ENCODE measurements at places on chromosomes 2 and 18. TPM values are rescaled to one million over a fixed set of nuclear protein-coding genes. Genes with fewer than 3 reads are reported as not detected.

DNA sequence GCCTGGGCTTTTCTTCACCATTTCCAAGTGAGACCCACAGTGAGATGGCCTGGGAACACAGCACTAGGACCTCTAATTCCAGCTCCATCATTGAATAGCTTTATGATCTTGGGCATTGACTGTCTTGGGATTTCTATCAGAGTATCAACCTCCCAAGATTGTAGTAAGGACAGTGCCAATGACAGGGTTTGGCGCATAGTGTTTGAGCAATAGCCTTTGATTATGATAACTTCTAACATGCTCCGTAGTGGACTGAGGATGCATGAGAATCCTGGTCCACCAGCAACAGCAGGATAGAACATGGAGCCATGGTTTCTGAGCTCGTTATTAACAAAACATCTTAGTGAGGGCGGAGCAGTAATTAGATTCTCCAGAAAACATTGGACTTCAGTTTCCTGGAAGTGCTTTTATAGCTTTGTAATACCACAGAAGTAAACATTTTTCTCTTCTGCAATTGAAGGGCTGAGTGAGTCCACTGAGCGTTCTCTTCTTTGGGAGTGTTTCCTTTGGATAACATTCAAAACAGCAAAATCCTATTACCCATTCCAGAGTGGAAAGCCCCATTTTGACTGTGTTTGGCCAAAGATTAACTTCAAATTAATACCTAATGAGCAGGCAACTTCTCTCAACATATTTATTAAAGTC, 63.7 kb downstream of the IL1R2 start:
- H3K27ac ChIP-seq: peak overlapping the region; percentile 60
- no peak for DNase-seq
- no peak overlapping the region for H3K4me3 ChIP-seq
- H3K36me3 ChIP-seq: no peaks in the 10 kb centered on the region
- no peaks in the 10 kb centered on the region for H3K27me3 ChIP-seq
- no peaks in the 10 kb centered on the region for H3K4me1 ChIP-seq

The RRM2 gene
- total RNA-seq: 27.2 TPM

- no peaks in the 10 kb centered on the region for H3K36me3 ChIP-seq
- no peak overlapping the region for H3K27ac ChIP-seq
- H3K27me3 ChIP-seq: no peaks in the 10 kb centered on the region
- H3K4me1 ChIP-seq: no peaks in the 10 kb centered on the region
These were observed 101.6 kb upstream of the DLX2 start for GRCh38 chr2:172204309-172204708.

DNA sequence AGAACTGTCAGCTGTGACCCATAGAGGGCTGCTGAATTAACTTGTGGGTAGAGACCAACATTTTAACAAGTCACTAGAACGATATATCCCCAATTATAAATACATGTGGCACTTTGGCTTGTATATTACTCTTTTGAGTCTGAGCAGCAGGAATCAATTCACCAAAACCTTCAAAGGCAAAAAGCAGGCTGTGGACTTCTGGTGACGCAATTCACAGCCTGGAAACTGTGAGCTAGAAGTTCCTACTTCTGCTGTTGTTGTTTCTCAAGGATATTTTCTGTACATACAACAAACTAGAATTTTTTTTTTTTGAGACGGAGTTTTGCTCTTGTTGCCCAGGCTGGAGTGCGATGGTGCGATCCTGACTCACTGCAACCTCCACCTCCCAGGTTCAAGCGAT, 37.3 kb downstream of the PTCD3 start:
- H3K27ac ChIP-seq: no peak overlapping the region
- no peaks in the 10 kb centered on the region for H3K4me1 ChIP-seq

GRCh38 chr2:23600346-23600745, 215.4 kb downstream of the KLHL29 start:
- H3K4me3 ChIP-seq: no peak overlapping the region
- no peak overlapping the region for H3K27ac ChIP-seq
- no peak for DNase-seq

The CDK5R2 gene
- total RNA-seq: not detected

The CCL20 gene
- total RNA-seq: not detected

GRCh38 chr2:69545477-69545932, 98.0 kb downstream of the AAK1 start:
- H3K27ac ChIP-seq: no peak overlapping the region
- H3K4me3 ChIP-seq: no peak overlapping the region
- H3K27me3 ChIP-seq: no peaks in the 10 kb centered on the region
- no peaks in the 10 kb centered on the region for H3K4me1 ChIP-seq
- no peaks in the 10 kb centered on the region for H3K36me3 ChIP-seq
- no peak for DNase-seq

DNA sequence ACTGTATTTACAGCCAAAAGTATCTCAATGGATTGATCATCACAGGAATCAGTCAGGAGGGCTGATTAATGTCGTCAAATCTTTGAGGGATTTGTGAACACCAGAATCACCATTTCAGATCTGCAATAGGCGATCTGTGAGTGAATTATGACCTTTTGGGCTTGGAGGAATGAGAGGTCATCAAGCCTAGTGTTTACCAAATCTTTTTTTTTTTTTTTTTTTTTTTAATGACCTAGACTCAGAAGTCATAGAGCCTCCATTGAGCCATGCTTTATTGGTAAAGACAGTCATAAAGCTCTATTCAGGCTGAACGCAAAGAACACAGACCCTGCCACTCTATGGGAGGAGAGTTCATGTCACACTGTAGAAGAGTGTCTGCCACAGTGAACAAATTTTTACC, 97.7 kb downstream of the SOCS6 start:
- H3K36me3 ChIP-seq: no peaks in the 10 kb centered on the region
- H3K27ac ChIP-seq: no peak overlapping the region
- H3K4me1 ChIP-seq: no peaks in the 10 kb centered on the region
- no peak for DNase-seq
- H3K4me3 ChIP-seq: no peak overlapping the region

The CD8B2 gene
- total RNA-seq: not detected

DNA sequence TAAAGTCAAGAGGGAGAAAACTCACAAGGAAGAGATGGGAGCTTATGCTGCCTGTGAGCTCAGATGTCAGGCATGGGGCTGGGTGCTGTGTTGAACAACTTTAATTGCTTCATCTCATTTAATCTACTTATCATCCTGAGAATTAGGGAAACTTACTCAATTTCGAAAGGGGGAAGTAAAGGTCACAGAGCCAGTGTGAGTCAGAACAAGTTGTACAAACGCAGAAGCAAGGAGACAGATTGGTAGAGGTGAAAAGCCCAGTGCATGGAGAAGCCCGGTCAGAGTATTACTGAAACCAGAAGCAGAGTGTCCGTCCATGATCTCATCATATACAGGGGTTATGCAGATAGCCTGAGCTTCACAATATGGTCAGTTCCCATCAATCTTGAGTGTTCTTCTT, 281.1 kb upstream of the POU3F3 start:
- H3K27ac ChIP-seq: no peak overlapping the region
- no peak overlapping the region for H3K4me3 ChIP-seq
- no peaks in the 10 kb centered on the region for H3K36me3 ChIP-seq
- no peak for DNase-seq

DNA sequence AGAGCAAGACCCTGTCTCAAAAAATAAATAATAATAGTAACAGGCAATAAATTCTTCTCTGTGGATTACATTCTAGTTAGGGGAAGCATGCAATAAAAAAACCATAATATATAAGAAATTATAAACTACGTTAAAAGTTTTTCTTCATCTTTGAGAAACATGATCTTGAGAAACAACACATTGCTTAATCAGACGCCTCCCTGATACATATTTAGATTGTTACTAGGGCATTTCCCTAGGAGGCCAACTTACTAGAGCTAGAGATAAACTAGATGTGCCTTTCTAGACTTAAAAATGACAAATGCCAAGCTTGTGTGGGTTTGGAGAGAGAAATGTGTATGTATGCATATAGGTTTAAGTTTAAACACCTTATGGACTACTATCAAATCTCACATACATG, 76.3 kb upstream of the GALNT5 start:
- no peaks in the 10 kb centered on the region for H3K4me1 ChIP-seq
- no peaks in the 10 kb centered on the region for H3K36me3 ChIP-seq
- no peak for DNase-seq
- no peak overlapping the region for H3K27ac ChIP-seq
- H3K4me3 ChIP-seq: no peak overlapping the region

DNA sequence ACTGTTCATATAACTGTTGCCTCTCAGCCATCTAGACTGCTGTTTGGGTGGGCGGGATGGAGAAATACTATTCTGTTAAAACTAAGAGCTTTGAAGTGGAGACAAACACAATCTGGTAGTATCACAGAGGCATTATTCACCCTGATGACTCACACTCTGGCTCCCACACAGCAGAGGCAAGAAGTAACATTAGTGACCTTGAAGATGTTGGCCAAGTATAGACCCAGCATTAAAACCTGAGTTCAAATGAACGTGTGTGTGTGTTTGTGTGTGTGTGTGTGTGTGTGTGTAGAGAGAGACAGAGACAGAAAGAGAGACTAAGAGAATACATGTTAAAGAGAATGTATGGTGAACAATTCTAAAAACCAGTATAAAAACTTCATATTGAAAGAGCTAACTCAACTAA, 22.5 kb upstream of the ACVR1 start:
- H3K4me3 ChIP-seq: no peak overlapping the region
- peak; percentile 52 for DNase-seq
- H3K36me3 ChIP-seq: no peaks in the 10 kb centered on the region
- H3K27me3 ChIP-seq: no peaks in the 10 kb centered on the region

- no peaks in the 10 kb centered on the region for H3K36me3 ChIP-seq
- H3K27me3 ChIP-seq: no peaks in the 10 kb centered on the region
- H3K4me1 ChIP-seq: no peaks in the 10 kb centered on the region
- DNase-seq: no peak
- no peak overlapping the region for H3K4me3 ChIP-seq
These were observed 671.9 kb upstream of the ZNF804A start for GRCh38 chr2:183926433-183926832.

DNA sequence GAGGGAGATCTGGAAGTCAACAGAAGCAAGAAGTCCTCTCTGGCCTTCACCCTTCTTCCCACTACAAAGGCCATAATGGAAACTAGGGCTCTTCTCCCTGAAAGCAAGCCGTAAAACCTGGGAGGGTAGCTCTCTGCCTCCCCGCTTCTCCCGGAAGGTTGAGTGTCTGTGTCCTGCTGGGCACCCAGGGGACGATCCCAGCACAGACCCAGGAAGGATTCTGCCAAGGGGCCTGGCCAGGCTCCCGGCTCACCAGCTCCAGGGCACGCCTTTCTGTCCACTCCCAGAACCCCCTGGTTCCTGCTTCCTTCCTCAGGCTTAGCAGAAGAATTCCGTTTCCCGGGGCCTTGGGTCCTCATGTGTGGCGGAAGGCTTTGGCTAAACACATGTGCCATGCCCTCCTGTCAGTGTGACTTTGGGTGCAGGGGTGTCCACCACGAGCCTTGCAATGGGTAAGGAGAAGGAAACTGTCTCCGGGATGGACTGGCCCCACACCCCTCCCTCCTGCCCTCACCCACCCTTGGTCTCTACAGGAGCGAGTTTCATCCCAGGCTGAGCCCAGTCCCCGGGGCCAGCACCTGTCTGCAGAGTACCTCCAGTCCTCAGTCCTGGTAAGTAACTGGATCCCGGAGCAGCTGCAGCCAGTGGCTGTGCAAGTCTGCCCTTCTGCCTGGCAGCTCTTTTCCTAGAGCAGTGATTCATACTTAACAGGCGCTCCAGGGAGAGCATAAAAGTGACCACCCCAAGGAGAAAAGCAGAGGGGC, 135.8 kb downstream of the TPO start:
- no peak overlapping the region for H3K4me3 ChIP-seq
- no peak for DNase-seq
- H3K36me3 ChIP-seq: no peaks in the 10 kb centered on the region
- no peaks in the 10 kb centered on the region for H3K4me1 ChIP-seq
- H3K27ac ChIP-seq: no peak overlapping the region
- no peaks in the 10 kb centered on the region for H3K27me3 ChIP-seq

DNA sequence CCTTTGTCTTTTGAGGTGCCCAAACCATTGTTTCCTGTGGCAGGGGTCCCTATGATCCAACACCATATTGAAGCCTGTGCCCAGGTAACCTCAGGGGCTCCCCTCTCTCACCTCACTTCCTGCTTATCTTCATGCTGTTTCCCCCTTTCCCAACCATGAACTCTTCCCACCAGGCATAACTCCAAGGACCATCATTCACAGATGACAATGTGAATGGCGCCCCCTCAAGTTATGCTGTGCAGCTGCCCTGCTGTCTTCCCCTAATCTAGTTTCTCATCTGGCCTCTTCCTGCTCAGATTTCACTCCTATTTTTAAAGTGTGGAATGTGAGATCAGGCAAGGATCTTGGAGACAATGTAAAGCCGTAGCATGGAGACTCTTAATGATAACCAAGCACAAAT, 1.4 kb downstream of the GMPPA start:
- H3K36me3 ChIP-seq: no peaks in the 10 kb centered on the region
- no peak for DNase-seq
- H3K27me3 ChIP-seq: no peaks in the 10 kb centered on the region
- H3K4me1 ChIP-seq: peaks cover 4% of the 10 kb centered on the region
- no peak overlapping the region for H3K27ac ChIP-seq
- no peak overlapping the region for H3K4me3 ChIP-seq

- H3K27me3 ChIP-seq: no peaks in the 10 kb centered on the region
- H3K4me1 ChIP-seq: no peaks in the 10 kb centered on the region
- H3K4me3 ChIP-seq: no peak overlapping the region
- H3K27ac ChIP-seq: no peak overlapping the region
These were observed 75.8 kb downstream of the KIDINS220 start for GRCh38 chr2:8761529-8762164.

GRCh38 chr18:48228301-48228715, 180.9 kb downstream of the ZBTB7C start:
- no peak overlapping the region for H3K4me3 ChIP-seq
- H3K36me3 ChIP-seq: no peaks in the 10 kb centered on the region
- H3K27ac ChIP-seq: no peak overlapping the region
- H3K27me3 ChIP-seq: no peaks in the 10 kb centered on the region
- DNase-seq: peak; percentile 63

The KCNE4 gene
- total RNA-seq: 38.4 TPM

DNA sequence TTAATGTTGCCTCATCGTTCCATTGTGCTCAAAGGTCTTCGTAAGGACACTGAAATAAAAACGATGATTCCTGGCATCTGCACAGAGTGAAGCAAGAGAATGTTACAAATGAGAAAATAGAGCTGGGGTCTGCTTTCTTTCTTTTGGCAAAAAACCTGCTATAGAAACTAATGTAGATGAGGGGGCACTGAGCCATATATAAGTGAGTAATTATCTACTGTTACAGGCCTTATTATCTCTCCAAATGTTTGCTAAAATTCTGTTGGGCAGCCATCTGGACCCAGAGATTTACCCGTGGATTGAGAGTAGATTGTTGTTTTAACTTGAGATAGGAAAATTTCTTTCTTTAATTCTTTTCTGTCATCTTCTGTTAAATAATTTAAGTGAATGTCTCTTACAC, 472.5 kb upstream of the PIK3C3 start:
- no peaks in the 10 kb centered on the region for H3K4me1 ChIP-seq
- H3K27ac ChIP-seq: no peak overlapping the region
- no peak overlapping the region for H3K4me3 ChIP-seq

GRCh38 chr2:84808279-84808678, 72.6 kb downstream of the TRABD2A start:
- no peaks in the 10 kb centered on the region for H3K36me3 ChIP-seq
- H3K27me3 ChIP-seq: no peaks in the 10 kb centered on the region
- no peak for DNase-seq

The PREB gene
- 58.4 TPM for total RNA-seq

The DSG4 gene
- total RNA-seq: not detected

The SH3RF3 gene
- total RNA-seq: 8.7 TPM

The SNTG2 gene
- total RNA-seq: 46.2 TPM

The IHH gene
- not detected for total RNA-seq

GRCh38 chr18:26307161-26307773, 81.0 kb downstream of the TAF4B start:
- no peak for DNase-seq
- H3K27me3 ChIP-seq: no peaks in the 10 kb centered on the region
- no peak overlapping the region for H3K4me3 ChIP-seq
- no peaks in the 10 kb centered on the region for H3K36me3 ChIP-seq
- H3K27ac ChIP-seq: no peak overlapping the region
- H3K4me1 ChIP-seq: no peaks in the 10 kb centered on the region

The SMYD5 gene
- 28.4 TPM for total RNA-seq
